ENCODE measurements at places on chromosomes 4 and X.

- no peak for DNase-seq
Measured at GRCh38 chrX:124395145-124395880, 49.0 kb downstream of the SH2D1A start.

GRCh38 chrX:136646602-136647239 lies 1.2 kb upstream of the CD40LG start:
- no peak for DNase-seq

DNA sequence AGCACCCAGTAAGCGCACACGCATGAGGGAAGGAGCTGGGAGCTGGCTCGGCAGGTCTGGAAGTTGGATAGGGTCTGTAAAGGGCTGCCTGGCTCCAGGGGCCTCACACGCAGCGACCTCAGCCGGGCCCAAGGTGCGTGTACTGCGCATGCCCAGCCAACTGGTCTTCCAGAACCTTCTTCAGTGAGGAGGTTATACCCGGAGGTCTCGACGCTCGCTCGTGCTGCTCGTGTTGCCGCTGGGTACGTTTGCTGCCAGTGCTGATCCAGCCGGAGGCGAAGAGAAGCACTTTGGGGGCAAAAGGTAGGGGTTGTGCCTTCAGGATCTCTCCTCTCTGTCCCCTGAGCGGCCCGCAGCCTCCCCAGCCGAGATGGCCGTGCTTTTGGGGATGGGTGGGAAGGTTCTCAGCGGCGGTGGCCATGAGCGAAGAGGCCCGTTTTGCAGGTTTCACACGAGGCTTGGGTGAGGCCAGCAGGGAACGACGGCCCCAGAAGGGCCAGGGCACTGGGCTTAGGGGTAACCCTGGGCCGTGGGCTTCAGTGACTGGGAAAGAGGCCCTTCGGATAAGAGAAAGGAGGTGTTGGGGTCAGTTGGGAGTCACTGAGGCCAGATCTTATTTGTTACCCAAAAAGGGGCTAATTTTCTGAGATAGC lies 3.8 kb upstream of the CXCL9 start:
- no peak for DNase-seq

GRCh38 chr4:108398316-108398715 lies 222.1 kb upstream of the RPL34 start:
- no peak for DNase-seq

GRCh38 chrX:11995146-11995545 lies 143.1 kb upstream of the FRMPD4 start:
- no peak for DNase-seq

DNA sequence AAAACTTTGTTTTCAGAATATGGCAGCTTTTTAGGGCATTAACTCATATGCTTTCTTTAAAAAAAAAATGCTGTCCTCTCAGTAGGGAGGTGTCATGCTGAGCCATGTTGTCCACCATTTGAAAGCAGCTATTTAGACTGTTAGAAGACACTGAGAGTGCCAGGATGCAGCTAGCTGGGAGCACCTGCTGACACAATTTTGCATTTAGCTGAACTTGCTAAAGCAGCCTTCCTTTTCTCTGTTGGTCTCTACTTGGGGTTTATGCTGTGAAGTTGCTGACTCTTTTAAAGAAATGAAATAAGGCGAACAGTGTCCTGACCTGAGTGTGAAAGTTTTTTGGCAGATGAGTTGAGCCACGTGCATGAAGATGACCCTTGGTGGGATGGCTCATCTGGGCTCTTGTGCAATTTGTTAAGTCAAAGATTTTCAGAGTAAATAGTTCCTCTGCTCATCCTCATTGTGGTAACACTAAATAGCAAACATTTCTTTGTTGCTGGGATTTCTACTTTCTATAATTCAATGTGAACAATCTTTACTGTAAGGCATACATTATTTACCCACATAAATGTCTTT lies 64.5 kb downstream of the CDS1 start:
- DNase-seq, result peak; percentile 37

GRCh38 chrX:47182106-47182700 lies 11.4 kb upstream of the UBA1 start:
- DNase-seq, result no peak

DNA sequence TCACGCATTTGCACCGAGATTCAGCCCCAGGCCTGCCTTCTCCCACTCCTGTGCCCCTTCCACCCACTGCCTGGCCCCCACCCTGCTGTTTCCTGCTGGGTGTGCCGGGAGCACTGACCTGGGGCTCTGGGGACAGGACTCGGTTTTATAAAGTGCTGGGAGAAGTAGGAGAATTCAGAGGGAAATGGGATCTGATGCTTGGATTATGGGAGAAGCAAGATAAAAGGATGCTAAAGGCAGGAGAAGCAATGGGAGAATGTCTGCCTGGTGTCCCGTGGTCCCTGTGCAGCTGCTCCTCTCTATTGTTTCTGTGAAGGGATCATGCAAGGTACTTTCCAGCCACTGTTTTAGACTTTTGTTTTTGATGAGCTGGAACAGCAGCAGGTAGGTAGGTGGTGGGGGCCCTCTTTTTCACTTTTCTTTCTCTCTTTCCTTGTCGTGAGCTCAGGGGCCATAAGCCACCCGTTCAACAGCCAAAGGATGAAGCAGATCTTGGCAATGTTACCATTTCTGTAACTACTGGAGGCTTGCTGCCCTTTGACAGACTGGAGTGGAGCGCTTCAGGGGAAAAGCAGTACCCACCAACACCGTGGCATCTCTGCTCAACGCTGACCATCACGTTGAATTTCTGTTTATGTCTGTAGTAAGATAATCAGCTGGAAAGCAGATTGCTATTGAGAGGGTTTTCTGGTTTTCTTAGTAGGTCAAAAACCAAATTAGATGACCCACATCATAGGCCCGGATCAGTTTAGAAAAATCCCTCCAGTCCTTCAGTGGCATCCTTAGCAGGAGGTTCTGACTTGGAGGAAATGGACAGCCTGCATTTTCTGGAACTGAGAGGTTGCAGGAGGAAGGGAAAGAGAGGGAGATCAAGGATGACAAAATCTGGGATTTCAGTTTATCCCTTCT lies 63.8 kb upstream of the ENPP6 start:
- DNase-seq, result no peak

DNA sequence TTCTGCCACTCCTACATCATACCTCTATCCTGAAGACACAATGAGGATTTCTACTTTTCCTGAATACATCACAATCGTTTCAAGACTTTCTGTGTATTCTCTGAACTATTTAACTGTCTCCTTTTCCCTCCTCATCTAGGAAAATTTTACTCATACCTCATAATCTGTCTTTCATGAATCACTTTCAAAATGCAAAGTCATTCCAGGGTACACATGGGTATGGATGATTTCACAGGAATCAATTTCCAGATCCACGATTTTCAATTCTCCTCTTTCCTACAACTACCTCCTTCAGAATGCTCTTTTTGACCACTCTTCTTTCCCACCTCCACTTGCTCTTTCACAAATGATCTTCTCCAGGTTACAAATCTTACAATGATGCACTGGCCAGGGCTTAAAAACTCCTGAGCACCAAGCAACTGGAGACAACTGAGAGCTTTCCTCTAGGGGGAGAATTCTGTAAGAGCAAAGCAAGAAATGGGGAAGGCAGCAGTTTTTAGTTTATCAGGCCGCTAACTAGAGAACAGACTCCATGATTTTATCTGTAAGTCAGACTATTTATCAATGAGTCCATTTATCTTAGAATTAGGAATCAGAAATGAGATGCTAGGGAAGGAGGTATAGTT lies 116.4 kb downstream of the PPP3CA start:
- no peak for DNase-seq

- peak; percentile 88 for DNase-seq
Measured at GRCh38 chrX:22365460-22365859, 92.7 kb downstream of the CBLL2 start.

GRCh38 chr4:151197247-151197646 lies 79.7 kb upstream of the PRSS48 start:
- DNase-seq, result no peak

- no peak for DNase-seq
Measured at GRCh38 chrX:3371163-3371562, 24.7 kb upstream of the MXRA5 start.

- DNase-seq, result no peak
Measured at GRCh38 chrX:129706400-129707072, 32.2 kb upstream of the XPNPEP2 start.

DNA sequence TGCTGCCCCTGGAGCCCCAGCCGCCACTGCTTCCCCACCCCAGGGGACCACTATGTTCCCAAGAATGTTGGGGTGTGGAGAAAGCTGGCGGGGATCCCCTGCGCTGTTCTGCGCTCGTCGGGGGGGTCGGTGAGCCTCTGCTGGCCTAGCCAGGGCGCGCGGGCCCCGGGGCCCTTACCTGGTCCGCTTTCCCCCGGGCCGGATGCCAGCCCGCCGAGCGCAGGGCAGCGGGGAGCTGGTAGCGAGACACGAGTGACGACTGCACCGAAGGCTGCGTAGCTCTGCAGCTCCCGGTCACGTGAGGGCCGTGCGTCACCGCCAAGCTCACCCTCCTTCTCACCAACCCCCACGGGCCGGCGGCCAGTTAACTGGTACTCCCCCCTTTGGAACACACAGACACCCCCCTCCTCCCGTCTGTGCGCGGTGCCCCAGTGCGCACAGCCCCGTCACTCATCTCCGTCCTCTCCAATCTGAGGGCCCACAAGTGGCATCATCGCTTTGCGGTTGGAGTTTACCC lies at the start of gene BEX1:
Gene BEX1 (minus strand): TSS at position 254 of the 517 bp plus-strand sequence. CDS start 897 bp downstream, outside the sequence.
- DNase-seq, result no peak

- DNase-seq, result peak; percentile 7
Measured at GRCh38 chr4:187027272-187027671, 303.6 kb upstream of the FAT1 start.

DNA sequence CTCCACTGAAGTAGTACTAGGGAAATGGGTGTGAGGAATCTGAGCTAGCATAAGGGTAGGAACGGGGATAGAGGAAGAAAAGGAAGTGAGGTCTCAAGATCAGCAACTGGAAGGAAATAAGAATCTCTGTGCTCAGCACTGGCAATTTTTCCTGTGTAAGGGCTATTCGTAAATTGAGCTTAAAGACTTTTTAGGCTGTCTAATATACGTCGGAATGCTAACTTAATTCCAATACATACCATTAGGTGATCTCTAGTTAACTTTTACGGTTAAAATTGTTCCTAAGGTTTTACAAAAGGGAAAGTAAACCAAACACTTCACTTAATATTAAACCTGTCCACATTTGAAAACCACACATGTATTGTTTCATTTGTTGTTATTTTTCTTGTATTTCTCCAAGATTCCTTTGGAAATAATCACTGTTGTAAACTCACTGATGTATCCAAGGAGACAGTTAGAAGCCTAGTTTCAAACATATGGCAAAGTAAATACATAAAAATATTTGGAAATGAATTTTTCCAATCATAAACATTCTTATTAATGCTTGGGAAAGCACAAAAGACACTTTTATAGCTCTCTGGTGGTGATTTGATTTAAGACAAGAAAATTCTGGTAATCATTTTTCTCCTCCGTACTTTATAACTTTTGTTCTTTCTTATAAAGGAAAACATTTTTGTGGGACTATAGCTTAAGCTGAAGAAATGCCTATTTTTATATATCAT lies 28.1 kb upstream of the HPGDS start:
- no peak for DNase-seq

- no peak for DNase-seq
Measured at GRCh38 chr4:183639291-183639690, 19.7 kb downstream of the RWDD4 start.

- no peak for DNase-seq
Measured at GRCh38 chrX:129980001-129980401, 2.4 kb upstream of the BCORL1 start.

GRCh38 chrX:102697494-102697893 lies 14.8 kb upstream of the GPRASP2 start:
- no peak for DNase-seq

- DNase-seq, result no peak
Measured at GRCh38 chr4:135553213-135553612, 1351.6 kb upstream of the PABPC4L start.

GRCh38 chrX:130055103-130055502 lies 55.2 kb downstream of the ELF4 start:
- no peak for DNase-seq

DNA sequence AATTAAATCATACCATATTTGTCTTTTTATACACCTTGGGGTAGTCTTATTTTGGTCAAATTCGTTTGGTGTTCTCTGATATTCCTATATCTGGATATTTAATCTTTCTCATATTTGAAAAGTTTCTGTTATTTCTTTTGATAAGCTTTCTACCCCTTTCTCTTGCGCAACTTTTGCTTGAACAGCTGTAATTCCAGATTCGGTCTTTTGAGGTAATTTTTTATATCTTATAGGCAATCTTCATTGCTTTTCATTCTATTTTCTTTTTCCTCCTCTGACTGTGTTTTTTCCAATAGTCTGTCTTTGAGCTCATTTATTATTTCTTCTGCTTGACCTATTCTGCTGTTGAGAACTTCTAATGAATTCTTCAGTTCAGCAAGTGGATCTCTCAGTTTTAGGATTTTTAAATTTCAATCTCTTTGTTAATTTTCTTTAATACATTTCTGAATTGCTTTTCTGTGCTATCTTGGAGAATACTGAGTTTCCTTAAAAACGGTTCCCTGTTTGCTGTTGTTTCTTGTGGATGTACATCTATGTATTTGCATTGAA lies 11.3 kb upstream of the MTHFD2L start:
- DNase-seq, result no peak

DNA sequence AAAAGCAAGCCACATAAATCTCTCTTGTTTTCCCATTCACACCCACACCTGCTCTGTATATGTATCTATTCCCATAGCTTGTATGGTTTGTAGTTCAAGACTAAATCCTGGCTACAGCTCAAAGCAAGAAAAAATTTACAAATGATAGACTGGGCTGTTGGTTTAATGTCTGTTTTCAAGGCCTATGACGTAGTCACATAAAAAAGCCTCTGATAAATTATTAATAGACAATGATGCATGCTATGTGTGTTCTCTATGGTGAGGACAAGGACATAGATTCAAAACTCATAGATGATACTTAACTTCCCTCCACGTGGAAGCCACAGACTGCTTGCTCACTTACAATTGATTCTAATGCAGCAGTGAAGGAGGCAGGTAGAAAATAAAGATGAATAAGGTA lies 194.0 kb downstream of the LDB2 start:
- DNase-seq, result no peak

DNA sequence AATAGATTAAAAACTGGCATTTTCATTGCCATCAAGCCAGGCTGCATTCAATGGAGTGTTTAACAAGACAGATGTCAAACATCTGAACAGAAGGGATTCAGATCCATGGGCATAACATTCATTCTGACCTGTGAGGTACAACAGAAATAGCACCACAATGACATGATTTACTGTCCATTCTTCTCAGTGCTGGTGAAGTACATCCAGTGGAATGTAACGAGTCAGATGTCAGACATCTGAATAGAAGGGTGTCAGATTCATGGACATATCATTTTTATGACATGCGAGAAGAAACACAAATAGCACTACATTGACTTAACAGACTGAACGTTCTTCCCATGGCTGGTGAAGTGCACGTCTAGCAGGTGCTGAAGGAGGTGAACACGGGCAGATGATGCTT lies 186.4 kb downstream of the PPP4R3C start:
- DNase-seq, result peak; percentile 4

- peak; percentile 83 for DNase-seq
Measured at GRCh38 chr4:123786920-123787319, 390.3 kb downstream of the SPRY1 start.

DNA sequence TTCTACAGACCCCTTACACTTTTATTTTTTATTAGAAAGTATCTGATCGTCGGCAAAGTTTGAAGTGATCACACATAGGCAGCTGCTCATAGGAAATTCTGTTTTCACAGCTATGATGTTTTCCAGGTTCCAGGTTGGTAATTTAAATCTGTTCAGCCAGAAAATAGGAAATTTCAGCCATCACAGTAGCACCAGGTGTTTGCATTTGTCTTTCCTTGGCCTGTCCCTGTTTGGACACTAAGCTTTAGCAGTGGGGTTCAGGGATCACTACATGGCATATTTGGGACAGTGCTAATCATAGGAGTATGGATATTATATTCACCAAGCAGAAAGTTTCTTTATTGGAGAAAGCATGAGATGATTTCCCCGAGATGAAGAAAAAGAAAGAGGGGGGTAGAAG lies 92.9 kb downstream of the ANK2 start:
- no peak for DNase-seq

All from skeletal muscle cell (primary cell).